ENCODE measurements at places on chromosomes 5 and 9. TPM values are rescaled to one million over a fixed set of nuclear protein-coding genes. Genes with fewer than 3 reads are reported as not detected.

DNA sequence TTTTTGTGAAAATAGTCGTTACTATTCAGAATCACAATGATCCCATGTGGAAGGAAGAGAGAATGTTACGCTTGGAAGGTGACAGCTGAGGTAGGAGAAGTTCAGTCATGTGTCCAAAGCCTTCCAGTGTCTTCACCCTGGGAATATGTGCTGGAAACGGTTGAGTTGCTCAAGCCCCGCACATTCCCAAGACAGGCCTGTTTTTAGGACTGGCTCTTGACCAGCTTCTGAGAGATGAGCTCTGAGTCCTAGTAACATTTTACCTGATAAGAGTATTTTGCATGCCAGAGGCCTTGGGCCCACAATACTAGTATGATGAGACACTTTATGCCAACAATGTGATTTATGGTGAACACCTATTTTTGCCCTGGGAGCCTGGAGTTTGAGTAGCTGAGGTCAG lies 101.7 kb downstream of the LMNB1 start:
- no peaks in the 10 kb centered on the region for H3K36me3 ChIP-seq
- H3K4me3 ChIP-seq: no peak overlapping the region
- no peak for DNase-seq
- H3K27ac ChIP-seq: no peak overlapping the region
- H3K27me3 ChIP-seq: no peaks in the 10 kb centered on the region

- H3K36me3 ChIP-seq: no peaks in the 10 kb centered on the region
- no peak overlapping the region for H3K4me3 ChIP-seq
- no peaks in the 10 kb centered on the region for H3K27me3 ChIP-seq
- no peak overlapping the region for H3K27ac ChIP-seq
- no peak for DNase-seq
- H3K4me1 ChIP-seq: no peaks in the 10 kb centered on the region
Measured at GRCh38 chr9:82613498-82613897, 449.4 kb downstream of the RASEF start.

DNA sequence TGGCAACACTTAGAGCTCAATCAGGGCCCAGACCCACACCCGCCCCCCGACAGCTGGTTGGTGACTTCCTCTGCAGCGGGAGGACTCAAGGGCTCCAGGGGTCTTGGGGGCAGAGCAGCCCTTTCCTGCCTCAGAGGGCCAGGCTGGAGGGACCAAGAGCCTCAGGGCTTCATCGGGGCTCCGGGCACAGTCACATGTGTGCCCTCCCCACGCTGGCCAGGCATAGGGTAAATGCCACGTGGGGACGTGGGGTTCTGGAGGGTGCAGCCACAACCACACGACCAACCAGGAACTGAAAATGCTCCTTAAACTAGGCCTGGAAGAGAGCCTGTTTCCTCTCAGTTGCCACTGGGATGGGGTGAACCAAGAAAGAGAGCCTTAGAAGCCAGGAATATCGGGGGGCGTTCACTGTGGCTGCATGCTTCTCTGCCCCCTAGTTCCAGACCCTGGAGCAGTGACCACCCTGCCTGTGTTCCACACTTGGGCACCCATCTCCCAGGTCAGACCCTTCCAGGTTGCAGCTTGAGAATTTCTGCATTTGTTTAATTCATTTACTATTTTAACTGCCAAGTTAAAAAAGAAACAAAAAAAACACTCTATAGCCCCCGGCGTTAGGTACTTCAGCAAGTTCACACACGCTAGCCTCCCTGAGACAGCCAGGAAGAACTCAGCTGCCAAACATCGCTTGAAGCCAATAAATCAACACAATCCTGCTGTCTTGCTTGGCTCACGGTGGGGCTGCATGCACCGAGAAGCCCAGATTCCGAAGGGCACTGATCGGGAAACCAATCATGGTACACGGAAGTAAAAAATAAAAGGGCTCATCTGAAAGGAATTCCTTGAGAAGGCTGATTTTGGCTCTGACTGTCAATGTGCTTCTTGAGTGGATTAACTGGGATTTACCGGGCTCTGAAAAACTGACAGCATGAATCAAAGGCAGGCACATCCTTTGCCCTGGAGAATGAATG lies 56.1 kb upstream of the PHYKPL start:
- no peak overlapping the region for H3K27ac ChIP-seq
- no peak for DNase-seq
- H3K4me3 ChIP-seq: no peak overlapping the region
- H3K4me1 ChIP-seq: no peaks in the 10 kb centered on the region
- H3K27me3 ChIP-seq: no peaks in the 10 kb centered on the region
- H3K36me3 ChIP-seq: no peaks in the 10 kb centered on the region

DNA sequence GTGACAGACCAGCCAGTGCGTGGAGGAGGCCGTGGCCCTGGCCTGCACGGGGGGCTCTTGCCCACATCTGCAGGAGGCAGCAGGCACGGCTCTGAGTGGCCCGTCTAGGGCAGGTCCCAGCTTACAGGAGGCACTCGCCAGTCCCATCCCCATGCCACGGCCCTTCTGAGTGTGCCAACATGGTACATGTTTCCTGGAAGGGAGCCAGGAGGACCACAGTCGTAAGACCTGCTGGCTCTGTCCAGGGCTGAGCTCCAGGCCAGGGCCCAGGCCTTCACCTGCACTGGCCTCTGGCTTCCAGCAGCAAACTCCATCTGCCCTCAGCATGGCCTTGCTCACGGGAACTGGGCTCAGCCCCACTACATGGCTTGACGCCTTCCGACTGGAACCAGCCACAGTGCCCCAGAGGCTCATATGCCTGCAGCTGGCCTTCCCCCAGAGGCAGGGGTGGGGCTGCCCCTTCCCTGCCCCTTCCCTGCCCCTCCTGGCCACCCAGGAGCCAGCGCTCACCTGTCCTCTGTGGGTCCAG lies 3.8 kb downstream of the NKD2 start:
- no peak overlapping the region for H3K4me3 ChIP-seq
- peaks cover 9% of the 10 kb centered on the region for H3K27me3 ChIP-seq
- no peaks in the 10 kb centered on the region for H3K36me3 ChIP-seq
- no peak for DNase-seq
- no peak overlapping the region for H3K27ac ChIP-seq

- H3K36me3 ChIP-seq: no peaks in the 10 kb centered on the region
- H3K27me3 ChIP-seq: no peaks in the 10 kb centered on the region
- H3K27ac ChIP-seq: no peak overlapping the region
- H3K4me3 ChIP-seq: no peak overlapping the region
- H3K4me1 ChIP-seq: no peaks in the 10 kb centered on the region
- DNase-seq: no peak
Measured at GRCh38 chr9:31736581-31737179, 647.8 kb upstream of the ACO1 start.

DNA sequence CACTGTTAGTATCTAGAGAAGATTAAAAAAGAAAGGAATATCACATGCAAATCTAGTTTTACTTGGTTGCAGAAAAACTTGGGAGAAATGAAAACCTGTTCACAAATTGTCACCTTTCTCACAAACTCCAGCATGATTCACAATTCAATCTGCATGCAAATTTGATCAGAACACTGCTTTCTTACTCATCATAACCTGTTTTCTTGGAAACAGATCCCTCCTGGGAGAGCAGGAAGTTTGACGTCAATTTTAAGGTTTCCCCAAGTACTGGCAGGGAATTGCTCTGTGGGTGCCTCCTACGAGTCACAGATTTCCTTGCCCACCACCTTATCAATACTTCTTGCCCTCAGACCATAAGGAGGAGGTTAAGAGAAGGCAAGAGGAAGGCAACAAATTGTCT lies 30.2 kb upstream of the HTR4 start:
- H3K27me3 ChIP-seq: no peaks in the 10 kb centered on the region
- no peaks in the 10 kb centered on the region for H3K4me1 ChIP-seq
- H3K4me3 ChIP-seq: no peak overlapping the region

GRCh38 chr5:160824301-160825001 lies 27.6 kb downstream of the ATP10B start:
- H3K27ac ChIP-seq: no peak overlapping the region
- H3K4me3 ChIP-seq: no peak overlapping the region
- no peak for DNase-seq
- H3K27me3 ChIP-seq: no peaks in the 10 kb centered on the region

Gene UBTD2
- 108 TPM for total RNA-seq

DNA sequence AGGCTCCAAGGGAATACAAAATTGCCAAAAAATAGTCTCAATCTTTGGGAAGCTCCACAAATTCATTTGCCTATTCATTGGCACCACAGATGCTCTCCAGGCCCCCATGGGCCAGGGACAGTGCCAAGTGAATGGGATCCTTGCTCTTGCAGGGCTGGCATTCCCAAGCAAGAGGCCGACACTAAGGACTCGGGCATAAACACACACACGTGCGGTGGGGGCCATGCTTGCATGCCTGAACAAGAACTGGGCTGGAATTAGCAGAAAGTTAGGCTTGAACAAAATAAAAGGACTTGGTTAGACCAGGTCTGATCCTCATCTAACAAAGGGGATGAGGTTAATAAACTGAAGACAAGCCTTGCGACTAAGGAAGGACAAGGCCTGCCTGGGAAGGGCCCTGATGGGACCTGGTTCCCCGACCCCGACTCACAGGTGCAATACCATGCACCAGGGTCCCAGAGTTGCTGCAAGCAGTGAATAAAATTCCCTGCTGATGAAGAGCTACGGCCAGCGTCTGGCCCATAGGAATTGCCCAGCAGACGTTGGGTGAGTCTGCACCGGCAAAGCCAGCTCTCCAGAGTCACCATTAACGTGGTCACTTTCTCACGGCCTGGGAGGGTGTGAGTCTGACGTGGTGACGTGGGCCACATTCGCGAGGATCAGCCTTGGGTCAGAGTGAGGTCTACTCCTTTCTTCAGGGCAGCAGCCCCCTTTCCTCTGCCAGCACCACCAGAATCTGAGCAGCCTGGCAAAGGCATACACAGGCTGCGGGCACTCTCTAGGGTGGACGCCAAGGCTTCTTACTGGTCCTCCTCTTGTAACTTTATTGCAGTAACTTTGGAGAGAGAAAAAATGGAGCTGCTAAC lies 77.4 kb upstream of the FCN1 start:
- no peak overlapping the region for H3K27ac ChIP-seq
- DNase-seq: no peak
- H3K4me3 ChIP-seq: no peak overlapping the region
- no peaks in the 10 kb centered on the region for H3K27me3 ChIP-seq
- H3K4me1 ChIP-seq: no peaks in the 10 kb centered on the region
- no peaks in the 10 kb centered on the region for H3K36me3 ChIP-seq

GRCh38 chr5:148186248-148187003 lies 16.4 kb upstream of the SPINK6 start:
- H3K4me1 ChIP-seq: no peaks in the 10 kb centered on the region
- H3K27me3 ChIP-seq: no peaks in the 10 kb centered on the region
- H3K4me3 ChIP-seq: no peak overlapping the region
- no peak overlapping the region for H3K27ac ChIP-seq

DNA sequence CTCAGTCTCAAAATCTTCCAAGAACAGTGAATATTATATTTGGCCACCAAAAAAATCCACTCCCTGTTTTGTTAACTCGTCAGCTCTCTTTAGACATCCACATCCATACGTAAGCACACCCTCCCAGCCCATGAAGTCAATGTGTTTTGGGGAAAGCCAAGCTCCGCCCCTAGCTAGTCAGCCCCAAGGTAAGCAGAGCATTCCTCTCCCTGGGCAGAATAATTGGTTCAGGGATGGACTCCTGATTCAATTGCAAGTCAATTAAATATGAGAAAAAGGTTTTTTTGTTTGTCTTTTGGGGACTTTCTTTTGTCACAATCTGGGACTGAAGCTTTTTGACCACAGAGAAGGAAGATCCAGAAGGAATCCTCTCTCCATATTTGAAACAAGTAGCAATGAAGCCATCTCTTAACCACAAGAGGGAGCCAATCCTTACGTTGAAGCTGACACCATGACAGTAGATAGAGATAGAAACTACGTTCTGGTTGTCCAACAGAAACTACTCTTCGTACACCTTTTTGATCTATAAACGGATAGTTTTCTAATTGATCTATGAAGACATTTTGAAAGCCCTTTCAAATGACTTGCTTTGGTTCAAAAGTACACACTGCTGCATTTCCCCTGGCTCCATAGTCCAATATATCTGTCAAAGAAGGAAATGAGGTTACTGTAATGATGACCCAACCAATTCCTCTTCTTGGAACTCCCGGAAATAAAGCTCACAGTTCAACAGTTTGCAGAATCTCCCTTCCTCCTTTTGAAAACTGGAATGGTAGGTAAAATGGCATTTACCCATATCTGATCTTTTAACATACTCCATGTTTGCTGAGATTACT lies 166.4 kb downstream of the TLE1 start:
- no peaks in the 10 kb centered on the region for H3K4me1 ChIP-seq
- H3K27ac ChIP-seq: no peak overlapping the region
- no peak overlapping the region for H3K4me3 ChIP-seq
- H3K27me3 ChIP-seq: no peaks in the 10 kb centered on the region

- H3K36me3 ChIP-seq: no peaks in the 10 kb centered on the region
- no peak overlapping the region for H3K4me3 ChIP-seq
- DNase-seq: no peak
- H3K4me1 ChIP-seq: no peaks in the 10 kb centered on the region
- no peaks in the 10 kb centered on the region for H3K27me3 ChIP-seq
- H3K27ac ChIP-seq: no peak overlapping the region
Measured at GRCh38 chr5:1506242-1507013, 17.3 kb downstream of the LPCAT1 start.

Gene IFNA1
- total RNA-seq: not detected

DNA sequence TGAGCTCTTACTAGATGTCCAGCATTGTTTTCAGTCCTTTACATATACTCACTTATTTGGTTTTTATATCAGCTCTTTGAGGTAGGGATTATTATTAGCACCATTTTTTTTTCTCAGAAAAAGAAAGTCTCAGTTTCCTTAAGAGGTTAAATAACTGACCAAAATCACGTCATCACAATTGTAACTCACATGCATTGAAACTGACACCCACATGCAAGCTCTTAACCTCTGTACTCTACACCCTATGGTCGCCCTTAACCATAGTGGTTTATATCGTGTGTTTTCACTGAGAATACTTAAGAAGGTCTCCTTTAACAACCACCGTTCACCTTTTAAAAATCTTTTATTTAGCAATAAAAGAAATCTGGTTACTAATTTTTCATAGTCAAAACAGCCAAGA lies 61.0 kb downstream of the PRDM6 start:
- no peak for DNase-seq
- H3K4me1 ChIP-seq: no peaks in the 10 kb centered on the region
- H3K36me3 ChIP-seq: no peaks in the 10 kb centered on the region
- H3K27ac ChIP-seq: no peak overlapping the region

DNA sequence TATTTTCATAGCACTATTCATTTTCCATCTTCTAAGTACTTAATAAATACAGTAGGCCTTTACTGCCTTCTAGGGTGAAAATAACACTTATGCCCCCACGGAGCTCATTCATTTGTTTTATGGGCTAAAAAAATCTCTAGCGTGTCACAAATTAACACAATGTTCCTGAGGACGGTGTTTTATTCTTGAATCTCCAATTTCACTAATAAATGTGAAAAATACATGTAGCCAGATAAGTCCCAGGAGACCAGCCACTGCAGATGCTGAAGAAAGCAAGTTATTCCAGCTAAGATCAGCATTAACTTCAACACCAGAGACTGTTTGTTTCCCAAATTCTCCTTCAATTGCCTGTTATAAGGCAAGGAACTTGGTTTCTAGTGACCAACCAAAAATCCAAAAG lies 102.3 kb downstream of the MARCHF3 start:
- no peaks in the 10 kb centered on the region for H3K36me3 ChIP-seq
- no peak for DNase-seq
- no peaks in the 10 kb centered on the region for H3K4me1 ChIP-seq
- H3K27me3 ChIP-seq: no peaks in the 10 kb centered on the region

Data from uterus (tissue), 4 donors.